ENCODE measurements at places on chromosomes 13 and 19.
A peak's percentile ranks its signal among the peaks of the same experiment; 100 is the strongest.

GRCh38 chr19:17686023-17686521 lies 2.1 kb downstream of the UNC13A start:
- no peak for DNase-seq

GRCh38 chr13:66113882-66114526 lies 1116.1 kb downstream of the PCDH9 start:
- DNase-seq: no peak

DNA sequence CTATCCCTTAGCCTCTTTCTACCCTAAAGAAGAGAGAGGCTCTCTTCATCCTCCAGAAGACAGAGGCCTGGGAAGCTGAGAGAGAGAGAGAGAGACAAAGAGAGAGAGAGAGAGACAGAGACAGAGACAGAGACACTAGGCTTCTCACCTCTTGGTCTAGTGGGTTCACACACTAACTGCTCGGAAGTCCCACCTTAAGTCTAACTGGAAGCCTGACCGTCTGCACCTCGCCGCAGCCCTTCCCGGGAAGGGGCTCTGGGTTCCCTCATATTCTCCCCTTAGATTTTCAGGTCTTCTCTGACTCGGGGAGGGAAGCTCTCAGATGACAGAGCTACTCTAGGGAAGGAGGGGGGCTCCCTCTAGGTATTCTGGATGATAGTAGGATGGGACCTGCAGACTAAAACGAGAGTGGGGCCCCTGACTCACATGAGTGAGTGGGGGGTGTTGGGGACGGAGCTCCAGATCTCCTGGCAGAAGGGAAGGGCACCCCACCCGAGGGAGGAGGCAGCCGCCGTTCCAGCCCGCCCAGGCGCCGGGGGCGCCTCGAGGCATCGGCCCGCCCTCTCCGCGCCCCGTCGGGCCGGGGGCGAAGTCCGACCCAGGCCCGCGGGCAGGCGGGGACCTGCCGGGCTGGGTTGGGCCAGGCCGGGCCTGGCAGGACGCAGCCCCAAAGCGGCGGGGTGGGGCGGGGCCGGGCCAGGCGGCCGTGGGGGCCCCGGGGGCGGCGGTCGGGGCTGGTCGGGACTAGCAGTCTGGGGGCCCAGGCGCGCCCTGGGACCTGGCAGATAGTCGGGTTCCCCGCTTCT lies 2.0 kb upstream of the JUNB start:
- no peak for DNase-seq

GRCh38 chr13:51478418-51479198 lies 25.8 kb upstream of the INTS6 start:
- DNase-seq: no peak

DNA sequence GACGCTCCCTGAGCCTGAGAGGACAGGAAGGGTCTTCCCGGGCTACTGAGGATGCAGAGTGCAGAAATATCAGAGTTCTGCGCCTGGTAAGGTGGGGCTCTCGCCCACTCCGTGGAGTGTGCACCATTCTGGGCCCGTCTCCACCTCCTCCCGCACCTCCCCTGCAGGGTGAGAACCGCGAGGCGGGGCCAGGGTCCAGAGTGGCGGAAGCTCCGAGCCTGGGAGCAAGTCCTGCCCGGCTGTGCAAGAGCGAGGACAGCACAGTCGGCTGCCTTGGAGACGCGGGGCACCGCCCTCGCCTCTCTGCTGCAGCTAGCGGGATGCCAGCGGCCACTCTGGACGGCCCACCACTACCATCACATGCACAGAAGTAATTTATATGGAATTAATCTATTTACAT lies 2304.4 kb downstream of the PCDH9 start:
- no peak for DNase-seq

GRCh38 chr19:40689339-40690049 lies 957 bp downstream of the NUMBL start:
- peak; percentile 28 for DNase-seq

DNA sequence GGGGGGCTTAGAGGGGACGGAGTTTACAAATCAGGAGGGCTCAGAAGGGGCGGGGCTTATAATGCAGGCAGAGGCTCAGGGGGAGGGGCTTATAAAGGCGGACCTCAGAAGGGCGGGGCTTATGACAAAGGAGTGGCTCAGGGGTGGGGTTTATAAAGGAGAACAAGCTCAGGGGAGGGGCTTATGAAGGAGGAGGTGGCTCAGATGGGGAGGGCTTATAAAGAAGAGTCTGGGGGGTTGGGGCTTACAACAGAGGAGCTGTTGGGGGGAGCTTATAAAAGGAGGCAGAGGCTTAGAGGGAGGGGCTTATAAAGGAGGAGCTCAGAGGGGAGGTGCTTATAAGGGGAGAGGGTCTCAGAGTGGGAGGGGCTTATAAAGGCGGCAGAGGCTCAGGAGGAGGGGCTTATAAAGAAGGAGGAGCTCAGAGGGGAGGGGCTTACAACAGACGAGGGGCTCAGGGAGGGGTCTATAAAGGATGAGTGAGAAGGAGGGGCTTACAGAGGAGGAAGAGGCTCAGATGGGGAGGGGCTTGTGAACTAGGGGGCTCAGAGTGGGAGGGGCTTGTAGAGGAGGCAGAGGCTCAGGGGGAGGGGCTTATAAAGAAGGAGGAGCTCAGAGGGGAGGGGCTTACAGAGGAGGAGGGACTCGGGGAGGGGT lies 1.0 kb downstream of the SMIM24 start:
- peak; percentile 33 for DNase-seq

DNA sequence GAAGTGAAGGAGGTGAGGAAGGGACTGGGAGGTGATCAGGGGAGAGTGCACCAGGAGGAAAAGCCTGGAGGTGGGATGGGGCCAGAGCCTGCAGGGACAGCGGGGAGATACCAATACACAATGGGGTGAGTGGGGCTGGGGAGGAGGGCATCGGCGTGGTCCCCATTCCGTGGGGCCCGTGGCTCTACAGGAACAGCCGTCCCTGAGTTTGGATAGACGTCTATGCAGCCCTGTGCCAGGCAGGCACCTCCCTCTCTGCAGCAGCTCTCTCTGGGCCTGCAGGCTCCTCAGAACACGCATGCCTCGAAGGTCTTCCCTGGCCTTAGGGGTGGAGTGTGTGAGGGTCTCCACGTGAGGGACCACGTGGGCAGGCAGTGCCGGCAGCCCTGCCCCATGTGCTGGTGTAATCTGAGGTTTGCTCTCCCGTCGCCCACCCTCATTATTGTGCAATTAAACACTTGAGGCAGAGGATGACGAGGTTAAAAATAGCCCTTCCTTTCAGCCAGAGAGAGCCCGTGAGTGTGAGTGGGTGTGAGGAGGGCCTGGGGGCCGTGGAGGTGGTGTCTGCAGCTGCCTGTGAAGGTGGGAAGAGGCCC lies 16.5 kb downstream of the C2CD4C start:
- no peak for DNase-seq

DNA sequence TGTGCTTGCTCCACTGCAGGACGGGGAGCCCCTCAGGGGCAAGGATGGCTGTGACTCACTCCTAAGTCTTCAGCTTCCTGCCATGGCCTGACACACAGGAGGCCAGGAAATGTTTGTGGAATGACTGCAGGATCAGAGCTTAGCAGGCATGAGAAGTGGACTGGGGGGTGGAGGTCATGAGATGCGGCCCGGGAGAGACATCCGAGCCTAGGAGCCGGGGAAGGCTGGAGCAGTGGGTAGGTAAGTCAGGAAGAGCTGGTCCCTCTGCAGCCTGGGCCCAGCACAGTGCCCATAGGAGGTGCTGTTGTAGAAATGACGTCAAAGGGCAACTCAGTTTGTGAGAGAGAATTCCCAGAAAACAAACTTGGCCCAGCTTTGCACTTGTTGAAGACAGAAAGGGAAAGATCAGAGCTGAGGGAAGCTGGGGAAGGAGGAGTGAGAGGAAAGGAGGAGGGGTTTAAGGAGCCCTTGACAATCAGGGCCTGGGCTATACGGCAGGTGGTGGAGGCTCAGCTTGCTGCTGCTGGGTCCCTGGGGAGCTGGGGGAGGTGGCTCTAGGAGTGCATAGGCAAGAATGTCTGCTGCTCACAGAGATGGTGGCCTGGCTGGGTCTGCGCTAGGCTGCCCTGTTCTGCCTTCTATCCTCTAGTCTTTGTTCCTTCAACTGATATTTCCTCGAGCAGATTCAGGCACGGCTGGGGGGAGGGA lies 18.5 kb downstream of the POU2F2 start:
- DNase-seq: no peak

- no peak for DNase-seq
Observed at GRCh38 chr13:33351319-33351718, 65.8 kb upstream of the STARD13 start.

- no peak for DNase-seq
Observed at GRCh38 chr19:55278391-55279135, 1.3 kb downstream of the HSPBP1 start.

- no peak for DNase-seq
Observed at GRCh38 chr19:49395581-49396407, 7.7 kb downstream of the KASH5 start.

GRCh38 chr19:1634242-1634937 lies 18.0 kb downstream of the TCF3 start:
- DNase-seq: no peak

GRCh38 chr19:55766466-55766865 lies 2.5 kb upstream of the RFPL4AL1 start:
- DNase-seq: no peak

GRCh38 chr13:95391362-95391761 lies 90.1 kb upstream of the ABCC4 start:
- DNase-seq: no peak

DNA sequence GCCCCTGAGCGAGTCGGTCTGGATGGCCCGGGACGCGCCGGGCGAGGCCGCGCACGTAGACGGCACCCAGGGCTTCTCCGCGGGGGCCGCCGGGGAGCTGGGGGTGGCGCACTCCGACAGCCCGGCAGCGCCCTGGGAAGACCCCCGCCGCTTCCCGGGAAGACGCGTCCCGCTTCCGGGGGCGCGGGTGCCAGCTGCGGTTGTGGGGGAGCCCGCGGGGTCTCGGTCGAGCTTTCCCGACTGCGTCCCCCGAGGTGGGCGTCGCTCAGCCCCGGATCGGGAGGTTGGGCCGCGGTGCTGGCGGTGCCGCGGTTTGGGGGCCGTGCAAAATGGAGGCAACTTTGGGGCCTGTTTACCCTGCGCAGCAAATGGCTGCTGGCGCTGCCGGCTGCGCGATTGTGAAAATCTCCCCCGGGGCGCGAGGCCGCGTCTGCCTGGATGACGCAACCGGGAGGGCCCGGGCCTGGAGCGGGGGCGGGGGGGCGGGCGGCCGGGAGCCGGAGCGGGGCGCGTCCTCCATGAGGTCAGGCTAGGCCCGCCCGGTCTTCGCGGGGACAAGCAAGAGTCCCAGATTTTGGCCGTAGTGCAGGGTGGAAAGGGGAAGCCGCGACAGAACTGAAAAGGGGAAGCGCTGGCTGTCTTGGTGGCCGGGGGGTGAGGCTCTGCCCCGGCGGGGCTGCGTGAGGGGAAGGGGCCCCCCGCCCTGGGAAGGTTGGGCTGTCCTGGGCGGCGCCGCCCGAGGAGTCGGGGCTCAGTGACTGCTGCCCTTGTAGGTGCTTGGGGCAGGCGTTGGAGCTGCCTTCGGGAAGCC lies 11.3 kb downstream of the PEAK3 start:
- DNase-seq: peak; percentile 59

DNA sequence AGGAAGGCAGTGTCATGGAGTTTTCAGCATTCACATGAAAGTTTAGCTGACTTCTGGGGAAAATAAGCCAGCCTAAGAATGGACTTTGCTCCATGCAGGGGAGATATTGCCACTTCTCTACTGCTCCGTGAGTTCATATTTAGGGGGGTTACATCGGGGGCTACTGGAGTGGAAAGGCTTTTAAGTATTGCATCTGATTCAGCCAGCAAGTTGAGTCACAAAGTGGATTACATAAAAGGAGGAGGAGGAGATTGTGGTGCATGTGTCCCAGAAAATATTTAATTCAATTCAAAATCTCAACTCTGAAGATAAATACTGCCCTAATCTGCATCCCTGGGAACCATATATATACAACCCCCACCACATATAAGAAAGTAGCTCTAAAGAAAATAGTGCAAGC lies 617.2 kb downstream of the DCT start:
- no peak for DNase-seq

GRCh38 chr13:75494491-75494890 lies 12.5 kb upstream of the TBC1D4 start:
- no peak for DNase-seq

DNA sequence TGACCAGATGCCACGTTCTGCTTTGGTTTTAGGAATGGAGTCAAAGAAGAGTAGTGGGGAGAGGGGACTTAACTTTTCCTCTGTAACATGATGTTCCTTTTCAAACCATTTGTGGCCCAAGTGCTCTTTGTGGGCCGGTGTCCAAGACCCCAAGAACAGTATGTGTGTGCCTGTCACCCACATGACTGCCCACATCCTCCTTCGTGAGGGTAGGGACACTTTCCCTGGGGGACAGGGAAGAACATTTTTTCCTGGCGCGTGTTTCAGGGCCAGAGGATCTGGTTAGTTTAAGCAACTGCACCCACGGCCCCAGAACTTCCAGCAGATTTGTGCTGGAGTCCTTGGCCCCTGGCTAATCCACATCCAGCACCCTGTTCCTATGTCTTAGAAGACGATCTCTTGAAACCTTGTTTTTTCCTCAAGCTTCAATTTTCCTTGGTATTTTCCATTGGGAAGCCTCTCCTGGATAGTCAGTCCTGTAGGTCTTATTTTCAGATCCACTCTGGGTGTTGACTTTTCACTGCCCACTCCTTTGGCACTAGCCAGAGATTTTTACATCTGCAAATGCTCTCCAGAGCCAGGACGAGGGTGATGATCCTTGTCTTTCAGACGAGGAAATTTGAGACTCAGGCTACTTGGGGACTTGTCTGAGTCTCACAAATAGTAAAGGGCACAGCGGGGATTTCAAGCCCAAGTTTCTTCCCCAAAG lies 10.8 kb upstream of the CCDC97 start:
- DNase-seq: no peak

GRCh38 chr13:37715606-37716015 lies 117.0 kb upstream of the POSTN start:
- DNase-seq: no peak

- no peak for DNase-seq
Observed at GRCh38 chr13:38735665-38736440, 49.0 kb downstream of the FREM2 start.

GRCh38 chr13:43362556-43362955 lies 339.2 kb downstream of the DNAJC15 start:
- no peak for DNase-seq

DNA sequence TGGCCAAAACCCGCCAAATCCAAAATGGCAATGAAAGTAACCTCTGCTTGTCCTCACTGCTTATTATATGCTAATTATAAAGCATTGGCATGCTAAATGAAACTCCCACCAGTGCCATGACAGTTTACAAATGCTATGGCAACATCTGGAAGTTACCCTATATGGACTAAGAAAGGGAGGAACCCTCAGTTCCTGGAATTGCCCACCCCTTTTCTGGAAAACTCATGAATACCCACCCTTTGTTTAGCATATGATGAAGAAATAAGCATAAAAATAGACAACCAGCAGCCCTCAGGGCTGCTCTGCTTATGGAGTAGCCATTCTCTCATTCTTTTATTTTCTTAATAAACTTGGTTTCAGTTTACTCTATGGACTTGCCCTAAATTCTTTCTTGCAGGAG lies 269.8 kb downstream of the OLFM4 start:
- no peak for DNase-seq

All from CD4-positive, alpha-beta T cell (primary cell).